ENCODE measurements at places on chromosomes 16 and 17. TPM values are rescaled to one million over a fixed set of nuclear protein-coding genes. Genes with fewer than 3 reads are reported as not detected.

DNA sequence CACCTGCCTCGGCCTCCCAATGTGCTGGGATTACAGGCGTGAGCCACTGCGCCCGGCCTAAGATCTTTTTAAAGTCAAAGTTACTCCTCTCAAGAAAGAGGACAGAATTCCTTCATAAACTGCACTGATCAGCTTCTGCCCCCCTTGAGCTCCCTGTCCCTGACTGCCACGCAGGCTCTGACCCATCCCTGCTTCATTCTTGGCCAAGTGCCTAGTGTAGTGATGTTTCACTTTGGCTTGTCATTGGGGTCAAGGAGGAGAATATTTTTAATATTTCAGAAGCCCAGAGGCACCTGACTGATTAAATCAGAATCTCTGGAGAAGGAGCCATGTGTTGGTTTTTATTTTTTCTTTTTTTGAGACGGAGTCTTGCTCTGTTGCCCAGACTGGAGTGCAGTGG lies 9.1 kb downstream of the MRM1 start:
- no peak for DNase-seq

- DNase-seq, result no peak
These were observed 8.7 kb downstream of the MSL1 start for GRCh38 chr17:40130352-40131042.

- no peak for DNase-seq
These were observed 1.0 kb upstream of the NLRC5 start for GRCh38 chr16:56988161-56988947.

DNA sequence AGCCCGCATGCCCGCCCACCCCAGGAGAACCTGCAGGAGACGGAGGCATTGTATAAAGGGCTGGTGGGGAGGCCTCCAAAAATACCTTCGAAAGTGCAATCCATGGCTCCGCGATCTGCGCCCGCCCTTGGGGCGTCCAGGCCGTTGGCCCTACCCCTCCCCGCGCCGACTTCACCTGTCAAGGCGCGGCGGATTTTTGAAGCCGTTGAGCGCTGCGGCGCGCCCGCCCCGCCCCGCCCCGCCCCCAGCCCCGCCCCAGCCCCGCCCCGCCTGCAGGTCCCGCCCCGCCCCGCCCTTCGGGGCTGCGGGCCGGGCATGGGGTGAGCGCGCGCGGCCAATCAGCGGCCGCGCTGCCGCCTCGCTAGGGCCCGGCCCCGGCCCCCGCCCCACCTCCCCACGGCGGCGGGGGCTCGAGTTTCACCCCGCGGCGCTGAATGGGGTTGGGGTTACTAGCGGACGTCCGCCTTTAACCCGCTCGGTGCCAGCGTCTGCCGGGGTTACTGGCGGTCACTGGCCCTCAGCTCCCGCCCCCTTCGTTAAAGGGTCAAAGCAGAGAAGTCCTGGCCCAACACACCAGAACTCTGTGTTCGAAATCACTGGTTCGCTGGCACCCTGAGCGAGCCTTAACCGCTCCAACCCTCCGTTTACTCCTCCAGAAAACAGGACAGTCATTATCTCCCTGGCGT lies 13.2 kb downstream of the SREBF1 start:
- no peak for DNase-seq

DNA sequence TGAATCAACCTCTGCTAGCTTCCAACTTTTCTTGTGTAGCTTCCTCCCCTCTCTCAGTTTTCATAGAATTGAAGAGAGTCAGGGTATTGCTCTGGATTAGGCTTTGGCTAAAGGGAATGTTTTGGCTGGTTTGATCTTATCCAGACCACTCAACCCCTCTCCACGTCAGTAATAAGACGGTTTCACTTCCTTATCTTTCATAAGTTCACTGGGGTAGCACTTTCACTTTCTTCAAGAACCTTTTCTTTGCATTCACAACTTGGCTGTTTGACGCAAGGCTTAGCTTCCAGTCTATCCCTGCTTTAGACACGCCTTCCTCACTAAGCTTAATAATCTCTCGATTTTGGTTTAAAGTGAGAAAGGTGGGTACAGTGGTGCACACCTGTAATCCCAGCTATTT lies 29.7 kb upstream of the OR1A2 start:
- no peak for DNase-seq

DNA sequence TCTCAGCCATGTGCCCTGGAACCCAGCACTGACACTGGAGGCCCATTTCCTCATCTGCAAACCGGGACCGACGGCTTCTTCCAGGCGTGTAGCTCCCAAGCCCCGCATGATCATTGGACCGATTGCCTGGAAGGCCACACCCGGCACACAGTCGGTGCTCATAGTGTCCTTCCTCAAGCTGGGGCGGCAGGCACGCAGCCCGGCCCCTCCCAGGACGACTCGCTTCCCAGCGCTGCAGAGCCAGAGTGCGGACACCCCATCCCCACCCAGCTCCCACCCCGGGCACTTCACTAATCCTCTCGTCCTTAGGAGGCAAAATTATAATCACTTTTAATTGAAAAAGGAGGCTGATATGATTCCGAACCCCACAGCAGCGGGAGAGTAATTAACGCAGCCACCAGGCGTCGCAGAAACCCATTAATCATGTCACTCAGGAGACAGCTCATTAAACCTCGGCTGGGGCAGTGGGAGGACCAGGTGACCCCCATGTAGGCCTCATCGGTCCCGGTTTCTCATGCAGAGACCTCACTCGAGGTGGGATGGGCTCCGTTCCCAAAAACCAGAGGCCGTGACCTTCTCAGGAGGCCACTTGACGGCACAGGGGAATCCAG lies 33.1 kb downstream of the ZNF469 start:
- no peak for DNase-seq

The NPIPA3 gene
- 1.4 TPM for polyA plus RNA-seq

The FHOD1 gene
- polyA plus RNA-seq, result 25.4 TPM

The VTN gene
- 0.53 TPM for polyA plus RNA-seq

The PPY gene
- not detected for polyA plus RNA-seq

The ULK2 gene
- 33.9 TPM for polyA plus RNA-seq

The UNC45B gene
- not detected for polyA plus RNA-seq

The UTS2R gene
- polyA plus RNA-seq, result not detected
